Uterus (tissue), 4 donors: ENCODE measurements at places on chromosomes 13 and 19.

GRCh38 chr19:8641908-8642547, 11.6 kb downstream of the NFILZ start:
- H3K27ac ChIP-seq: no peak overlapping the region
- no peaks in the 10 kb centered on the region for H3K27me3 ChIP-seq
- no peaks in the 10 kb centered on the region for H3K4me1 ChIP-seq
- no peak overlapping the region for H3K4me3 ChIP-seq
- DNase-seq: no peak

GRCh38 chr19:6718741-6719539, 1.5 kb downstream of the C3 start:
- no peaks in the 10 kb centered on the region for H3K27me3 ChIP-seq
- no peaks in the 10 kb centered on the region for H3K4me1 ChIP-seq
- no peaks in the 10 kb centered on the region for H3K36me3 ChIP-seq
- no peak overlapping the region for H3K27ac ChIP-seq
- no peak for DNase-seq

DNA sequence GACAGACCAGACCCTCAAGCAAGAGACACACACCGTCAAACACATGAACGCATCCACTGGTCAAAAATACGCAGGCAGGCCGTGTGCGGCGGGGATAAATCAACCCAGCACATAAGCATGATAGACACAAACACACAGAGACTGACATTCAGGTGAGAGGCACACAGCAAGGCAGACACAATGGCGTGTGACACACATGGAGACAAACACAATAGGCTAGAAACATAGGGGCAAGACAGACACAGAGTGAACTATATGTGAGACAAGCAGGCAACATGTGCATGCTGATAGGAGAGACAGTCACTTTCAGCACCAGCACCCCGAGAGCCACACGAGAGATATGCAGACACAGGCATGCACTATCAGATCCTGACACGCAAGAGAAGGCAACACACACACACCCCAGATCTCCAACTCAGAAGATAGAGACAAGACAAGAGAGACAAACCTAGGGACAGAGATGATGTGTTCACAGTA, 6.9 kb upstream of the JUNB start:
- H3K4me1 ChIP-seq: peaks cover 18% of the 10 kb centered on the region
- H3K36me3 ChIP-seq: no peaks in the 10 kb centered on the region
- DNase-seq: no peak
- H3K27ac ChIP-seq: peak overlapping the region; percentile 98
- no peak overlapping the region for H3K4me3 ChIP-seq

DNA sequence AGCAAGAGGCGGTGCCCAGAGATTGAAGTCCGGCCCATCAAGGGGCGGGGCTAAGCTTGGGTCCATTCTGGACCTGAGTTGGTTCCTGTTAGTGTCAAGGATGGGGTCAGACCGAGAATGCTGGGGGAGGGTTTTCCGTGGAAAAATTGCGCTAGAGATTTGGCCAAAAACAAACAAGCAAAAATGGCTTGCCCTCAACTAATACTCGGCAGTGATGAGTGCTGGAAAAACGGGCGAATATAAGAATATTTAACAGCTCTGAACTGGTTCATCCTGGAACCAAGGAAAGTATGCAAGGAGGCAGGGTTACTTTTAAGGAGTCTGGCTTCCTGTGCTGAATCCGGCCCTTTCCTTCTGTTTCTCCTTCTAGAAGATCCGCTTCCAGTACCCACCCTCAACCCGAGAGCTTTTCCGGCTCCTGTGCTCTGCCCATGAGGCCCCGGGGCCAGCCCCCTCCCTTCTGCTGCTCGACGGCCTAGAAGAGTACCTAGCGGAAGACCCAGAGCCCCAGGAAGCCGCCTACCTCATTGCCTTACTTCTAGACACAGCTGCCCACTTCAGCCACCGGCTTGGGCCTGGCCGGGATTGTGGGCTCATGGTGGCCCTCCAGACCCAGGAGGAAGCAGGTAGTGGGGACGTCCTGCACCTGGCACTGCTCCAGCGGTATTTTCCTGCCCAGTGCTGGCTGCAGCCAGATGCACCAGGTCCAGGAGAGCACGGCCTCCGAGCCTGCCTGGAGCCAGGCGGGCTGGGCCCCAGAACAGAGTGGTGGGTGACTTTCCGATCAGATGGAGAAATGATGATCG, 880 bp downstream of the SWSAP1 start:
- H3K4me3 ChIP-seq: peak overlapping the region; percentile 75
- DNase-seq: peak; percentile 64
- peaks cover 12% of the 10 kb centered on the region for H3K4me1 ChIP-seq
- peak overlapping the region; percentile 93 for H3K27ac ChIP-seq

GRCh38 chr13:59790626-59791025, 373.1 kb downstream of the DIAPH3 start:
- no peak for DNase-seq
- no peaks in the 10 kb centered on the region for H3K4me1 ChIP-seq
- no peak overlapping the region for H3K4me3 ChIP-seq
- H3K27ac ChIP-seq: no peak overlapping the region
- H3K36me3 ChIP-seq: no peaks in the 10 kb centered on the region

DNA sequence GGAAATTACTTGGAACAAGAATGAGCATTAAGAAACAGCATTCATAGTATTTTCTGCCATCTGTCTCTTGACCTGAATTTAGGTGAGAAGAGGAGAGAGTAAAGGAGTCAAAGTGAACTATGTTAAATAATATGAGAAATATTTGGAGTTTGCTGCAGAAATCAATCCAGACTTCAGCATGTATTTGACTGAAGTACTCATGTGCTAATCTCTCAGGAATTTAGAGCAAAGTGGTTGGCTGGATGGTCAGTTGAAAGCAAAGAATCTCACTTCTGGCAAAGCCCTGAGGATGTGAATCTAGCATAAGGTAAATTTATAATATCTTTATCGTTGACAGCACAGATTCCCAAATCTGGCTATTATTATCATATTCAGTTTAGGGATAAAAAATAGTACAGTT, 394.3 kb downstream of the PCDH17 start:
- no peak overlapping the region for H3K4me3 ChIP-seq
- H3K36me3 ChIP-seq: no peaks in the 10 kb centered on the region
- H3K4me1 ChIP-seq: no peaks in the 10 kb centered on the region

DNA sequence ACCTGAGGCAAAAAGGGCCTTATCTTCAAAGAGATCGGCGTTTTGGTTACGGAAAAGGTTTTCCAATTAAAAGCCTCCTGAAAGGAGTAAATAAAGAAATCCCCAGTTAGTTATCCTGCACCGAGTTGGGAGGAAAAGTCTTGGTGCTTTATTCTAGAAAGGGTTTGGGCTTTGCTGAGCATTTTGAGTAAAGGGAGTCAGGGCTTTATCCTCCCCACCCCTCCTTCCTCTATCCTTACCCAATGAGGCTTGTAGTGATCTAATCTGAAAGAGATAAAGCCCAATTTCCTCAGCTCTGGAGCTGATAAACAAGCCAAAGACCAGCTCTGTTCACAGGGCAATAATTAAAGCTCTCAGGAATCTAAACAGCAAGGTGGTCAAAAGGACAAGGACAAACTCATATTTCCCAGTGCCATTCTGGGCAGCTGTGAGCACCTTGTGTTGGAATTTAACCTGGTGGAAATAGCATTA, 188.9 kb upstream of the TSC22D1 start:
- H3K36me3 ChIP-seq: no peaks in the 10 kb centered on the region
- H3K4me3 ChIP-seq: no peak overlapping the region
- DNase-seq: no peak
- no peaks in the 10 kb centered on the region for H3K27me3 ChIP-seq
- no peaks in the 10 kb centered on the region for H3K4me1 ChIP-seq
- no peak overlapping the region for H3K27ac ChIP-seq

GRCh38 chr13:75713852-75714251, 77.7 kb downstream of the LMO7 start:
- DNase-seq: no peak
- H3K4me3 ChIP-seq: no peak overlapping the region
- no peaks in the 10 kb centered on the region for H3K27me3 ChIP-seq
- H3K36me3 ChIP-seq: no peaks in the 10 kb centered on the region
